ENCODE measurements at places on chromosomes 4 and X. TPM values are rescaled to one million over a fixed set of nuclear protein-coding genes. Genes with fewer than 3 reads are reported as not detected.

GRCh38 chr4:104772849-104773248 is 278.2 kb upstream of the CXXC4 start:
- no peak for DNase-seq

DNA sequence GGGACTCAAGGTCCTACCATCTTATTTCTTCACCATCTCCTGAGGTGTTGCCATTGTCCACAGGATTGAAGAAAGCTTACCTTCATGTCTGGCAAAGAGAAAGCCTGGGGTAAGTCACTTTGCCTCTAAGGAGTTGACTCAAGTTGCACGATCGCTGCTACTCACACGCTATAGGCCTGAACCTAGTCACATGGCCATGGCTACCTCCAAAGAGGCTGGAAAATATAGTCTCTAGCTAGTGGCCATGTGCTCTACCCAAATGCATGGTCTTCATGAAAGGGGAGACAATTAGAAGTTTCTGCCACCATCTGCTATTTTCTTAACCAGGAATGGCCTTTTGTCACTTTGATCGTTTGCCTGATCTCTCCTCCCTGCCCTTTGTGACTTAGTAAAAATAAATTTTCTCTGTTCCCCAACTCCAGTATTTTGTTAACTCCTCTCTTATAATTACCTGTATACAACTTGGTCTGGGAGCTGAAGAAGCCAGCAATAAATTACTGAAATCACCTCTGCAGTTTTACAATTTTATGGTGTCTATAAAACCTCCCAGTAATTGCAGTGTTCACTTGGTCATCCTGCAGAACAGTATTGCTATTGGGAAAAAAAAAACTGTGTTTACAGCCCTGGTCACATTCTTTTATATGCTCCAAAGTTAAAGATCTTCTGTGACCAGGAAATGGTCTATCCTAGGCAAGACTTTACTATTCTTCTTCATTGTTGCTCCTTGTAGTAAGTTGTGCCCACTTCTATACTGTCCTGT is 126.7 kb upstream of the TSPAN5 start:
- DNase-seq, result no peak

- no peak for DNase-seq
Observed at GRCh38 chr4:143389579-143390195, 53.0 kb downstream of the GAB1 start.

GRCh38 chr4:126271292-126271691 is 956.5 kb downstream of the FAT4 start:
- no peak for DNase-seq

DNA sequence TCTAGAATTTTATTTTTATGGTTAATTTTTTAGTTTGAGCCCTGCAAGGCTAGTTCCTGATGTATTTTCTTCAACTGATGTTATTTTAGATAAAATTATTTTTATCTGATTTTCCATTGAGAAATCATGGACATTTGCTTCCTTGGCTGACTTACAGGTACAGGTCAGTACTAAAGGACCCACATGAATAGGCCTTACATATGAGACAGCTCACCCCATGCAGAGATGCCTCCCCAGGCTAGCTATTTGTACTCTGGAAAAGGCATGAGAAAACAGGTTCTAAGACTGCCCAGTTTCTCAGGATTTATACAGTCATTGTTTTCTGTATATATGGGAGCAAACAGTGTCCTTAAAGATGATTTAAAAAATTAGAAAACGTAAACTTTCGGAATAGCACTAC is 255.5 kb downstream of the BMPR1B start:
- DNase-seq, result no peak

The NDNF gene
- 0.25 TPM for total RNA-seq
